ENCODE measurements at places on chromosomes 12 and 14.

DNA sequence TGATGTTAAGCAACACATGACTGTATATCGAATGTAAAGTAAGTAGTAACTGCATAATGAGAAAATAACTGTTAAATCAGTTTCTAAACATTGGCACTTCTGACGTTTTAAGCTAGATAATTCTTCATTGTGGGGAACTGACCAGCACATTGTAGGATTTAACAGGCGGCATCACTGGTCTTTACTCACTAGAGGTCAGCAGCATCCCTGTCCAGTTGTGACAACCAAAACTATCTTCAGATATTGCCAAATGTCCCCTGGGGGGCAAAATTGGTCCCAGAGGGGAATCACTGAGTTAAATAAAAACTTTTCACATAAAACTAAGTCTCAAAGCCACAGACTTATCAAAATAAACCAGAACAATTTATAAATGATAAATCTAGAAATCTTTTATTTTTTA lies 65.3 kb downstream of the BLTP3B start:
- DNase-seq, result no peak

GRCh38 chr12:53481939-53482586 lies 17.2 kb downstream of the MAP3K12 start:
- DNase-seq, result no peak

- DNase-seq, result no peak
Measured at GRCh38 chr12:132211816-132212215, 67.6 kb downstream of the NOC4L start.

GRCh38 chr12:127238107-127238506 lies 1028.9 kb upstream of the TMEM132C start:
- DNase-seq, result no peak

- no peak for DNase-seq
Measured at GRCh38 chr14:51784466-51784865, 75.9 kb upstream of the GNG2 start.

Data from fibroblast of skin of left quadriceps (primary cell).